ENCODE measurements at places on chromosomes 12 and 14.

GRCh38 chr12:115598871-115599811 is 678.4 kb downstream of the MED13L start:
- H3K27ac ChIP-seq, result no peak overlapping the region
- peaks cover 9% of the 10 kb centered on the region for H3K4me1 ChIP-seq
- no peak overlapping the region for H3K4me3 ChIP-seq
- H3K27me3 ChIP-seq, result peaks cover 57% of the 10 kb centered on the region
- H3K36me3 ChIP-seq, result no peaks in the 10 kb centered on the region

- H3K4me3 ChIP-seq, result peak overlapping the region; percentile 67
- H3K4me1 ChIP-seq, result peaks cover 73% of the 10 kb centered on the region
- H3K27ac ChIP-seq, result peak overlapping the region; percentile 55
- no peaks in the 10 kb centered on the region for H3K36me3 ChIP-seq
- no peaks in the 10 kb centered on the region for H3K27me3 ChIP-seq
- no peak for DNase-seq
Measured at GRCh38 chr12:53050426-53051057, 677 bp downstream of the TNS2 start.

- H3K27me3 ChIP-seq, result no peaks in the 10 kb centered on the region
- no peak overlapping the region for H3K4me3 ChIP-seq
- no peaks in the 10 kb centered on the region for H3K4me1 ChIP-seq
- no peaks in the 10 kb centered on the region for H3K36me3 ChIP-seq
Measured at GRCh38 chr12:18837025-18837424, 99.1 kb downstream of the CAPZA3 start.

DNA sequence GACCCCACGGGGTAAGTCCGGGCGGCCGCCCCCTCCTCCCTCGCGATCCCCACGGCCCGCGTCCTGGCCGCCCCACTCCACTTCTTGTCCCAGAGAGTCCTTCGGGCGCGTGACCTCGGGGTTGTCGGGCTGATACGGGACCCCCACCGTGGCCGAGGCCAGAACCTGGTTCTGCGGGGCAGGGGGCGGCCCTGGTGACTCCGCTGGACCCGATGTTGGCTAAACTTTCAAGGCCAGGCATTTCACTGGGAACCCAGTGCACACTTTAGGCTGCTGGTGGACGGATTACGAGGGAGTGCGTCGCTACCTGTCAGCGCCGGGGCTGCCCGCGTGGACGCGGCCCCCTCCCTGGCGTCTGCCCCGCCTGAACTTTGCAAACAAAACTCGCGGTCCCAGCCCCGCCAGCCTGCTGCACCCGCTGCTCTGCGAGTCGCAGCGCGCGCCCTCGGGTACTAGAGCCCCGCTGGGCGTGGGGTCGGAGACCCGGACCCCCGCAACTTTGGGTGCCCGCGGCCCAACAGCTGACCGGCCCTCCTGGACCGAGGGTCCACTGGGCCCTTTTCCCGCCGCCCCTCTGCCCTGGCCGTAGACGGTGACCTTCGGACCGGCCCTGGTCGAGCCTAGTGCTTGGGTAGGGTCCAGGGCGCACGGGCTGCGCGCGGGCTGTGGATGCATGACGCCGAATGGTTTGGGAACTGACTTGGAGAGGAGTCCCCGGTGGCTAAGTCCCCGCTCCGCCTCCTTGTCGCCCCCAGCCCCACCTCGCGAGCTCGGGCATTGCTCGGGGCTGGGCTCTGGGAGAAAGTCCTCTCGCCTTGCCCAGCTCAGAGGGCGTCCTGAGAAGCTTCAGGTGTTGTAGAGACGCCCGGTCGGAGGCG is 624 bp downstream of the RIN3 start:
- H3K4me1 ChIP-seq, result peaks cover 30% of the 10 kb centered on the region
- no peaks in the 10 kb centered on the region for H3K27me3 ChIP-seq
- peak overlapping the region; percentile 69 for H3K4me3 ChIP-seq

GRCh38 chr14:58747181-58747580 is 109.4 kb downstream of the DACT1 start:
- no peaks in the 10 kb centered on the region for H3K27me3 ChIP-seq
- peak overlapping the region; percentile 72 for H3K27ac ChIP-seq
- H3K4me1 ChIP-seq, result peaks cover 60% of the 10 kb centered on the region
- peak overlapping the region; percentile 3 for H3K4me3 ChIP-seq

GRCh38 chr14:104343690-104344640 is 205.6 kb downstream of the KIF26A start:
- H3K4me1 ChIP-seq, result peaks cover 16% of the 10 kb centered on the region
- no peak overlapping the region for H3K27ac ChIP-seq
- peaks cover 42% of the 10 kb centered on the region for H3K27me3 ChIP-seq
- no peaks in the 10 kb centered on the region for H3K36me3 ChIP-seq
- DNase-seq, result no peak

GRCh38 chr14:82134411-82134810 is 600.8 kb upstream of the SEL1L start:
- H3K4me1 ChIP-seq, result no peaks in the 10 kb centered on the region
- H3K36me3 ChIP-seq, result no peaks in the 10 kb centered on the region
- H3K4me3 ChIP-seq, result no peak overlapping the region
- no peak overlapping the region for H3K27ac ChIP-seq
- no peak for DNase-seq

- H3K27ac ChIP-seq, result no peak overlapping the region
- no peaks in the 10 kb centered on the region for H3K4me1 ChIP-seq
- no peak overlapping the region for H3K4me3 ChIP-seq
Measured at GRCh38 chr14:50714450-50715073, 46.5 kb upstream of the SAV1 start.

DNA sequence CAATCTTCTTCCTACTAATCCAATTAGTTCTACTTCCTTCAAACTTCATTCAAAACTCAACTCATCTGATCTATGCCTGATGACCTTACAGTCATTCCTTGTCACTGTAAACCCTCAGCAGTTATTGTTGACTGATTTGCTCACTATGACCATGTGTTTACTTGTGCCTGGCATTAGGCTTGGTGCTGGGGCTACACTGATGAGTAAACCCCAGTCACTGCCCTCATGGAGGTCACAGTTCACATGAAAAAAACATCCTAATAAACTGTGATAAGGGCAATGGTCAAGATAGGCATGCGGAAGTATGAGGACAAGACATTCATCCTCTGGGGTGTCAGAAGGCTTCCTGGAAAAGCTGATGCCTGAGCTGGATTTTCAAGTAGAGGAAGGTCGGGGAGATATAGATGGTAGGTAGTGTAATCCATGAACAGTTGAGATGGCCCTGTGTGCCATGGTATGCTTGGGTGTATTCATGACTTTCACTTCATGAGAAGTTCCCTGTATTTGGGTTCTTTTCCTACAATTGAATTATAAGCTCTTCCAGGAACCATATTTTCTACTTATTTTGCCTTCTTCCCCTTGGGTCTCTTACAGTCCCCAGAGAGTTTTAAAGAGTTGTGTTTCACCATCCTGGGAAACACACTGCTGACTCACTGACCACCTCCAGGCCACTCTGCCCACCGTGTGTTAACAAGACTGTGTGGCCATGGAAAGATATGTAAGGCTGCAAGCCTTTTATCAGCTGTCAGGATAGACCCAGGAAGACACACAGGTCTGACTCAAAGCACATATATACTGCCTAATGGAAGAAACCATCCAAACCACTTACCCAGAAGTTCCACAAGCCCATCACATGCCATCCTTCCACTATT is 38.7 kb upstream of the DUSP6 start:
- H3K36me3 ChIP-seq, result no peaks in the 10 kb centered on the region
- H3K4me3 ChIP-seq, result no peak overlapping the region
- no peaks in the 10 kb centered on the region for H3K27me3 ChIP-seq
- DNase-seq, result peak; percentile 78
- H3K27ac ChIP-seq, result peak overlapping the region; percentile 84

- no peaks in the 10 kb centered on the region for H3K4me1 ChIP-seq
- H3K27ac ChIP-seq, result no peak overlapping the region
- no peak overlapping the region for H3K4me3 ChIP-seq
- H3K27me3 ChIP-seq, result peaks cover 17% of the 10 kb centered on the region
- no peaks in the 10 kb centered on the region for H3K36me3 ChIP-seq
Measured at GRCh38 chr12:68121143-68121542, 38.4 kb downstream of the IFNG start.

GRCh38 chr14:94173471-94173884 is 644 bp upstream of the PPP4R4 start:
- DNase-seq, result no peak
- H3K4me3 ChIP-seq, result peak overlapping the region; percentile 58
- H3K27ac ChIP-seq, result no peak overlapping the region
- peaks cover 43% of the 10 kb centered on the region for H3K27me3 ChIP-seq
- H3K36me3 ChIP-seq, result no peaks in the 10 kb centered on the region

- no peaks in the 10 kb centered on the region for H3K36me3 ChIP-seq
- no peak overlapping the region for H3K27ac ChIP-seq
- H3K27me3 ChIP-seq, result no peaks in the 10 kb centered on the region
- peaks cover 9% of the 10 kb centered on the region for H3K4me1 ChIP-seq
Measured at GRCh38 chr14:93946541-93947090, 19.5 kb downstream of the FAM181A start.

GRCh38 chr14:23299986-23300686 is 2.5 kb downstream of the PPP1R3E start:
- no peak for DNase-seq
- no peaks in the 10 kb centered on the region for H3K36me3 ChIP-seq
- H3K27ac ChIP-seq, result no peak overlapping the region
- peaks cover 12% of the 10 kb centered on the region for H3K4me1 ChIP-seq
- peak overlapping the region; percentile 77 for H3K4me3 ChIP-seq

- H3K27me3 ChIP-seq, result no peaks in the 10 kb centered on the region
- no peak overlapping the region for H3K27ac ChIP-seq
- H3K4me1 ChIP-seq, result peaks cover 7% of the 10 kb centered on the region
Measured at GRCh38 chr12:12736759-12737676, 19.9 kb downstream of the CDKN1B start.

- no peak overlapping the region for H3K27ac ChIP-seq
- H3K4me3 ChIP-seq, result no peak overlapping the region
- no peaks in the 10 kb centered on the region for H3K4me1 ChIP-seq
- H3K36me3 ChIP-seq, result no peaks in the 10 kb centered on the region
- H3K27me3 ChIP-seq, result peaks cover 87% of the 10 kb centered on the region
Measured at GRCh38 chr14:56888274-56888673, 78.0 kb upstream of the OTX2 start.

DNA sequence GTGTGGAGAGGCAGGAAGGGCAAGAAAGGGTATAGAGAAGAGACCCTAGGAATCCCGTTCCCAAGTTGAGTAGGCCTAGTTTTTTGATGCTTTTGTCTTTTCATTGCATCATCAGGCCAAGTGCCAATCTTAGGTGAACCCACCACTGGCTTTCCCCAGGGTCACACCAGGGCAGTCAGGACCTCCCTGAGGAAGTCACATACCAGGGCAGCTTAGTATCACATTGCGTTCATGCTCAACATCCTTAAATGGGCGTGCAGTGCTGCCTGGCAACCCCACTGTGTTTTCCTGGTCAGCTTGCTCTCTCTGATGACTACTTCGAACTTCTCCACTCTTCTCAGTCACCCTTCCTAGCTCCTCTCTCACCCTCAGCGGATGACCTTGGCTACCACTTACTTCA is 9.0 kb downstream of the ASIC1 start:
- no peak overlapping the region for H3K27ac ChIP-seq
- H3K36me3 ChIP-seq, result no peaks in the 10 kb centered on the region
- H3K27me3 ChIP-seq, result no peaks in the 10 kb centered on the region
- no peaks in the 10 kb centered on the region for H3K4me1 ChIP-seq
- H3K4me3 ChIP-seq, result no peak overlapping the region

GRCh38 chr14:38176379-38176778 is 31.3 kb upstream of the SSTR1 start:
- H3K27me3 ChIP-seq, result no peaks in the 10 kb centered on the region
- no peak overlapping the region for H3K27ac ChIP-seq
- no peaks in the 10 kb centered on the region for H3K36me3 ChIP-seq
- peaks cover 17% of the 10 kb centered on the region for H3K4me1 ChIP-seq
- DNase-seq, result no peak

DNA sequence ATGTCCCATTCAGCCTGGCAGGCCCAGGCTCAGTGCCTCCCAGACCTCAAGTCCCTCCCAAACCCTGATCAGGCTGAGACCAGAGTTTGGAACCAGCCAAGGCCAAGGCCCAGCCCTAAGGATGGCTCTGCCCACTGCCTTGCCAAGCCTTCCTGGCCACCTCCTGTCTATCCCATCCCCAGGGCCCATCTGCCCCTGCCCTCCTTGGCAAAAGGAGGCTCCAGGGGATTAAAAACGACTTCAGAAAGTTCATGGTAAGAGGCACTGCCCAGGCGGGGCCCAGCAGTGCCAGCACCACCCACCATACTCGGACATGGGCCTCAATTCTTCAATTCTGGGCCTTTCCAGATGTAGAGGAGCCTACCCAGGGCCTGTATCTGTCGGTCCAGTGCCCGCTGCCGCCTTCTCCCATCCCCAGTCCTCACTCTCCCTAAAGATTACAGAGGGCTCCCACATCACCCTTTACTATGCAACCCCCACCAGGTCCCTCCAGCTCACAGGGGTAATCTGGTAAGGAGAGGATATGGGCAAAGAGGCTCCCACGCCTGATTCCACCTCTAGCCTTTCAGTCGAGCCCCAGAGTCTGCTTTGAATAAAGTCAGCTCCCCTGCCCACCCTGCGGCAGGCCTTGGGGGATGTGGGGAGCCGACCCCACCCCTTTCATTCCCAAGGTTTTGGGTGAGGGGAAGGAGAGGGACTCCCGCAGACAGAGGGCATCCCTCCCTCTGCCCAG is 932 bp downstream of the ADCY6 start:
- no peaks in the 10 kb centered on the region for H3K36me3 ChIP-seq
- peaks cover 16% of the 10 kb centered on the region for H3K4me1 ChIP-seq
- peak overlapping the region; percentile 99 for H3K4me3 ChIP-seq
- no peak overlapping the region for H3K27ac ChIP-seq
- no peak for DNase-seq

GRCh38 chr12:69456239-69456638 is 13.9 kb upstream of the FRS2 start:
- no peak for DNase-seq
- H3K36me3 ChIP-seq, result no peaks in the 10 kb centered on the region
- H3K4me1 ChIP-seq, result no peaks in the 10 kb centered on the region
- no peak overlapping the region for H3K4me3 ChIP-seq
- H3K27me3 ChIP-seq, result no peaks in the 10 kb centered on the region

- DNase-seq, result no peak
- no peaks in the 10 kb centered on the region for H3K36me3 ChIP-seq
- H3K27ac ChIP-seq, result no peak overlapping the region
- H3K4me3 ChIP-seq, result no peak overlapping the region
- 0 out of 2 replicates have a peak, but pooled peaks cover 11% of the 10 kb centered on the region for H3K4me1 ChIP-seq
Measured at GRCh38 chr12:42560977-42561376, 28.6 kb downstream of the PRICKLE1 start.

- H3K4me1 ChIP-seq, result no peaks in the 10 kb centered on the region
- H3K36me3 ChIP-seq, result no peaks in the 10 kb centered on the region
- DNase-seq, result no peak
- no peak overlapping the region for H3K4me3 ChIP-seq
Measured at GRCh38 chr12:2669560-2669959, 125.2 kb upstream of the FKBP4 start.
